ENCODE measurements at places on chromosomes 12 and 14.

- no peak for DNase-seq
Observed at GRCh38 chr12:113663396-113663795, 191.7 kb upstream of the LHX5 start.

GRCh38 chr12:52263761-52264434, 10.5 kb upstream of the KRT86 start:
- no peak for DNase-seq

DNA sequence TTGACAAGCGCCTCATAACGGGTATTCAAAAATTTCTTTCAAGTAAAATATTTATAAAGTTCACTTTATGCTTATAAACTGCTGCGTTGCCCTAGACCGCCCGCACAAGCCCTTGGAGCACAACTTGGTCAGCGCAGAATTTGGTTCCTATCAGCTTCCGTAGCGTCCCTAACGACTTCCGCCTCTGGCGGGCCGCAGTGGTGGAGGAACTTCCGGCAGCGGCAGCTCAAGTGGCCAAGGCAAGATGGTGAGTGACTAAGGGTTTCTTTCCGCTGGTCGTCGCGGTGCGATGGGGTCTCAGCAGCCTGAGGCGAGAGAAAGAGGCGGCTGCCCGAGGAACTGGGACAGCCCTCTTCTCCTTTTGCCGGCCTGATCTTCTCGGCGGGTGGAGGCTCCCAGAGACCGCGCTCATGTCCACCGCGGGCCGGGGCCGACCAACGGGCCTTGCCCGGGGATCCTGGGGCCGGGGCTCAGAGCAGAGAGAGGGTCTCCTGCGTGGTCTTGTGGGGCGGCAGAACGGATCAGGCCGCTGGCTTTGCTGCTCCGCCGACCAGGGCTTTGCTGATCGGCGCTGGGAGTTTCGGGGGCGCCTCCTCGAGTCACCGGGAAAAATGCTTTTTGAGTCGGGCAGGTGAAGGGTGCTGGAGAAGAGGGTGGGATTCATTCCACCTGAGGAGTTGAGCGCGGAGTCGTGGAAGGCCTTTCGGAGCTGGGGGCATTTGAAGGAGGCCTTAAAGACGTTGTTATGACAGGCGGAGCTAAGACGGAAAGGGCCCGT, at the start of gene PSMC1:
Gene PSMC1, plus strand, starts transcription at position 200 of the 778 bp plus-strand sequence. Its CDS starts 45 bp downstream, at position 245.
- DNase-seq = peak; percentile 76

DNA sequence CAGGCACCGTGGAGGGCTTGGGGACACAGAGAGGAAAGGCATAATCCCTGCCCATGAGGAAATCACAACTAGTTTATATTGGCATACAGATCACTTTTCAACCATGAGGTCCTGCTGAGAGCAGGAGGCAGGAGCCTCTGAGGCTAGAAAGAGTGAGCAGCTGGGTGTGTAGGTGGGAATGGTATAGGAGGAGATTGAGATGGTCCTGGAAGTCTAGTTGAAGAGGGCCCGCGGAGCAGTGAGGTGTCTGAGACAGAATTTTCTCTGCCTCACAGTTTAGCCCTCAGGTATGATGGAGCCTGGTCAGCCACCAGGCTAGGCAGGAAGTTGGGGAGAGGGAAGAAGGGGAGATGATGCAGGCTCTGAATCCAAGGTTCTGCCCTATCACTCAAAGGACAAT, 54.7 kb upstream of the JDP2 start:
- DNase-seq = no peak

Data from NCI-H1048 (cell line).